ENCODE measurements at places on chromosomes 6 and 20.

- DNase-seq = no peak
These were observed 83.0 kb upstream of the FAM184A start for GRCh38 chr6:119161438-119161837.

- DNase-seq = no peak
These were observed 83.0 kb downstream of the YTHDF1 start for GRCh38 chr20:63132715-63133471.

GRCh38 chr6:22880686-22881433, 311.5 kb downstream of the HDGFL1 start:
- no peak for DNase-seq

DNA sequence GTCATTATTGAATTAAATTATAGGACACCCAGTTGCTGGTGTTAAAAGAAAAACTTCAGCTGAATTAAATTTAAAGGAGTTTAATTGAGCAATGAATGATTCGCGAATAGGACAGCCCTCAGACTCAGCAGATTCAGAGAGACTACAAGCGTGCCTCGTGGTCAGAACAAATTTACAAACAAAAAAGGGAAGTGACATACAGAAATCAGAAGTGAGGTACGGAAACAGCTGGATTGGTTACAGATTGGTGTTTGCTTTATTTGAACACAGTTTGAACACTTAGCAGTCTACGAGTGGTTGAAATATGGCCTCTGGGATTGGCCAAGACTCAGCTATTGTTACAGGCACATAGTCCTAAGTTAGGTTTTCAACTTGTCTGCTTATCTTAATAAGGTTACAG, 25.8 kb upstream of the TNFRSF21 start:
- no peak for DNase-seq

DNA sequence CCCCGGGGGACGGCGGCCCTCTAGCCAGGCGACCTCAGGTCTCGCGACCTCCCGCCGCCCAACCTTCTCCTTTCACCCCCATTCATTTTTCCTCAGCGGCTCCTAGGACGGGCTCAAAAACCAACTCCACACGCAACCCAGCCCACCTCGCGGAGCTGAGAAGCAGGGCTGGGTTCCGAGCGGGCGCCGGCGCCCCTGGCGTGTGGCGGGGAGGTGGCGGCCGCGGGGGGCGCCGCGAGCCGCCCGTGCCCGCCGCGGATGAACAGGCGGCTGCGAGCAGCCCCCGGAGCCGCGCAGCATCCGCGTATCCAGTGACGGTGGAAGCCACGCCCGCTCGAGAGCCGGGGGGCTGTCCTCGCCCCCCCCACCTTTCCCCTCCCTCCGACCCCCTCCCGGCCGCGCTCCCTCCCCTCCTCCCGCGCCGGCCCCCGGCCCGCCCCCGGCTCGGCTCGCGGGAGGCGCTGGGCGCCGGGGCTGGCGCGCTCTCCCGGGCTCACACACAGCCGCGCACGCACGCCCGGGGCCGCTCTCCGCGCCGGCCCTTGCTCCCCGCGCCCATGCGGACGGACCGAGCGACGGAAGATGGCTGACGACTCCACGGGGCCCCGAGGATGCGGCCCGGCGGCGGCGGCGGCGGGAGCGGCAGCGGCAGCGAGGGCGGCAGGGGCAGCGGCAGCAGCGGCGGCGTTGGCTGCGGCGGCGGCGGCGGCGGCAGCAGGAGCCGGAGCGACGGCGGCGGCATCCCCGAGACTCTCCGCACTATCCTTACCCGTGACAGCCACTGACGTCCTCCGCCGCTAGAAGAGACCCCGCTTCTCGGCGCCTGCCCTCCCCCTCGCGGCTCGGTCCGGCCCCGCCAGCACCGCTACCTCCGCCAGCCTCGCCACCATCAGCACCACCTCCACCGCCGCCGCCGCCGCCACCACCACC, at the start of gene SOBP:
TSS of gene SOBP (plus strand) at position 482 of the 930 bp plus-strand sequence. CDS start 500 bp downstream, outside the sequence.
- no peak for DNase-seq

- DNase-seq = no peak
These were observed 50.1 kb downstream of the NUP153 start for GRCh38 chr6:17656644-17657043.

DNA sequence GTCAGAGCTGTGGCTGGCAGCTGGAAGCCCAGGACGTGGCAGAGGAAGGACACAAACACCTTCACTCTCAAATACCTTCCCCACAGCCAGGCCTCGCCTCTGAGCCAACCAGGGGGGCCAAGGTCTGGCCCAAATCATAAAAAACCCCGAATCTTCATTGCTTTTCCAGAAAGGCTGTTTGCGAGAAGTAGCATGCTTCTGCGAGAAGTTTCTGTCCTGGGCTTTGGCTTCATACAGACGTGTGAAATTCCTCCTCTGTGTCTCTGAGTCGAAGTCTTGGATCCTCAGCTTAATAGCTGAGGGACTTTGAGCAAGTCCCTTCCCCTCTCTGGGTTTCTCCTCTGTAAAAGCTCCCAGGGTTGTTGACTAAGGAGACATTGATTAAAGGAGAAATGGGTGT, 63.0 kb downstream of the CHMP4B start:
- DNase-seq = no peak

- no peak for DNase-seq
These were observed 122.2 kb downstream of the COL19A1 start for GRCh38 chr6:69988458-69989126.

DNA sequence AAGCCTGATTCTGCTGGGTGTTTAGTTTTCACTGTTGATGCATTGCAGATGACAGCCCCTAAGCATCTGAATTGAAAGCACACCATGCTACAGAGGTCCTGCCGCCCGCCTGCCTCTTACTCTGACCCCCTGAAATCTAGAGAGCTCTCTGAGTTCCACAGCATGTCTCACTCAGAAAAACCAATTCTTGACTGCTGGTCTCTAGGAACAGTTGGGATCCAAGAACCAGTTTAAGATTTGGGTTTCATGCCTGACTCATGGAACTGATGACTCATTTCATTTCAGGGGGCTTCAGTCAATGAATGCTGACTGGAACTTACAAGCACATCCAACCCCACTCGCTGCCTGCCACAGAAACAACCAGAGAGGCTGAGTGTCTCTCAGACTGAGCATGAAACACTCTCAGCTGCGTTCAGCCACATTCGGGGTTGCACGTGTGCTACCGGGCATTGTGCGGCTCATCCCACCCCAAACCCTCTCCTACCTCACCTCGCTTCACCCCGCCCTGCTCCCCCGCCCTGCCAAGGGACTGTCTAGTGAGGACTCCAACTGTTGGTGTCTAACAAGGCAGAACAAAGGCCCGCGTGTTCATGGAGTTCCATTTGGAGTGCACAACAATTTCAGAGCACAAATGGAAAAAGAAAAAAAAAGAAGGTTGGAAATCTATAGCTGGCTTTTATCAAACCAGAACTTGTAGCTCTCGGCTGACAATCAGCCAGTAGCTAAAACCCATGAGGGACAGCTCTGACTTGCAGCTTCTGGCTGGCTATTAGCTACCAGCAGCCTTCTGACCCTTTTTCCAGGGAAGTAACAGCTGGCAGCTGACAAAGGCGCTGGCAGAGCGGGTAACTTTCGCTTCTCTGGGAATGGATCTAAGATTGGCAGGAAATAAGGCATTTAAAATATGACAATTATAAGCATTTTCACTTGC, 20.0 kb upstream of the TRAF3IP2 start:
- no peak for DNase-seq

- no peak for DNase-seq
These were observed 803.7 kb downstream of the GRIK2 start for GRCh38 chr6:102197211-102197610.

- DNase-seq = no peak
These were observed 90.9 kb downstream of the GJA10 start for GRCh38 chr6:89984926-89985750.

DNA sequence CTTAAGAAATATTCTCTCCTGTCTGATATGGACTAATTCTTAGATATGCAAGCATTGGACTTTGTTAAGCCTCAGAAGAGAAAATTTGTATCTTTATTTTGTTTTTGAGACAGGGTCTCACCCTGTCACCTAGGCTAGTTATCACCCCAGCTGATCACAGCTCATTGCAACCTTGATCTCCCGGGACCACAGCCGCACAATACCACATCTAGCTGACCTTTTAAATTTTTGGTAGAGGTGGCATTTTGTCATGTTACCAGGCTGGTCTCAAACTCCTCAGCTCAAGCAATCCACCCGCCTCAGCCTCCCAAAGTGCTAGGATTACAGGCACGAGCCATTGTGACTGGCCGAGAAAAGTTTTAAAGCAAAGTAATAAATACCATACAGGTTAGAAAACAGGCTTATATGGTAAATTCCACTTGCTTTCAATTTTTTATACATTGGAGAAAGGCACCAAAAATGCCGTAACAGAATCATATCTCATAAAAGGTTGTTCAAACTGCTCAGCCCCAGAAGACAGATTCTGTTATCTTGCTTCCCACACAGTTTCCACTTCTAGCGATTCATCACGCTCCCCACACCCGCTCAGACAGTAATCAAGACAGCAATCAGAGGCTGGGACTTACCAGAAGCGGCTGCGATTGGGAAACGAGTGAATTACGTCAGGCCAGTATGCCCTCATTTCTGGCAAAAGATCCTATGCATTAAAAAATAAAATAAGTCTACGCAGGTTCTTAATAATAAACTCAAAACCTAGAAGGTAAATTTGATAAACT, 13.8 kb downstream of the RNASET2 start:
- DNase-seq = no peak

DNA sequence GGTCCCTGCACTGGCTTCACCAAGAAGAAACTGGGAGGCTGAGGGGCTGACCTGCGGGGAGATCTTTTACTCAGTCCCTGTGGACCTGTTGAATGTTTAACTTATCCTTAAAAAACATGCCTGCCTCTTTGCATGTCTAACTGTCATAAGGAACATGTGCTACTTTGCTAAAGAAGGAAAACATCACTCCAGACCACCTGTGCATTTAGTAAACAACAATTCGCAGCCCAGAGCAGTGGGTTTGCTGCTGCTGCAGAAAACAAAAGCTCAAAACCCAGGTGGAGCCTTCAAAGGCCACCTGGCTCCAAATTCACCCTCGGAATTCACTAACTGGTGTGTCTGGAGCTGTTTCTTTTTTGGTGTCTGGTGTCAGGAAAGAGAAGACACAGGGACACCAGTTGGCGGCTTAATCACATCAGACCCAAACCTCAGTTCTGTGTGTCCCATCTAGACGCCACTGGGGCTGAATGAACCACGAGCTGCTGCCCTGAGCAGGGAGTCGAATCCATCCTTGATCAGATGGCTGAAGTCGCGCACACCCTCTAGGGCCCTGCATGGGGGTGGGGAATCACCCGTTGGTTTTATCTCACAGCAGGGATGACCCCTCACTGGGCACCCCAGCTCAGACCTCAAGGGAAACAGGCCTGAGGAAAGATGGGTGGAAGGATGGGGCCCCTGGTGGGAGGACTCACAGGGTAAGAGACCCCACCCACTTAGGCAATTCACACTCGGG, 344.3 kb downstream of the PREX1 start:
- no peak for DNase-seq

DNA sequence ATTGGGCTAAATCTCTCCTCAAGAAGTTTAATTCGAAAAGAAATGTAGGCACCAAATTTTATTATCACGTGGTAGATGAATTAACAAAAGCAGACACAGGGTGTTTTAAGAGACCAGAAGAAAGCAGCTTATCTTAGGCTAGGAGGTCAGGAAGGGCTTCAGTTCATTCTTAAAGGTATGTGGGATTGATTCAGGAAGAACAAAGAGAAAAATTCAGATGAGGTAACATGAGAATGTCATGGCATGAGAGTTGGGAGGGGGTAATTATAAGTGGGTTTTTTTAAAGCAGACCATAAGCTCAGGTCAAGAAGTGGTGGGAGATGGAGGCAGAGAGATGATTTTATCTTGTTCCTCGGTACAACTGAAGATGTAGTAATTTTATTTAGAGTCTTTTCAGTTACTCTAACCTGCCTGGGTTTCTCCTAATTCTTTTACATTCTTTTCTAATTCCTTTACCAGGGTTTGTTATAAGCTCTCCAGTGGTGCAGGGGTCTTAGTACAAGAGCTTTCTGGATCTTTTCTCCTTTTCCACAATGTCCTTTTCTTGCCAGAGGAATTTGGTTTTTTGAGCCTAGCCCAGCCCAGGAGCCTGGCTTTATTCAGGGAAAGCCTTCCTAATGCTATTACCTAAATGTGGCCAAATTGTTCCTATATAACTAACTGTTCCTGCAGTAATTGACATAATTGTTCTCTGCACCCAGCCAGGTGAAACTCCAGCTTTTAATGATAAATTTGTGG, 474.1 kb upstream of the BTBD3 start:
- no peak for DNase-seq

DNA sequence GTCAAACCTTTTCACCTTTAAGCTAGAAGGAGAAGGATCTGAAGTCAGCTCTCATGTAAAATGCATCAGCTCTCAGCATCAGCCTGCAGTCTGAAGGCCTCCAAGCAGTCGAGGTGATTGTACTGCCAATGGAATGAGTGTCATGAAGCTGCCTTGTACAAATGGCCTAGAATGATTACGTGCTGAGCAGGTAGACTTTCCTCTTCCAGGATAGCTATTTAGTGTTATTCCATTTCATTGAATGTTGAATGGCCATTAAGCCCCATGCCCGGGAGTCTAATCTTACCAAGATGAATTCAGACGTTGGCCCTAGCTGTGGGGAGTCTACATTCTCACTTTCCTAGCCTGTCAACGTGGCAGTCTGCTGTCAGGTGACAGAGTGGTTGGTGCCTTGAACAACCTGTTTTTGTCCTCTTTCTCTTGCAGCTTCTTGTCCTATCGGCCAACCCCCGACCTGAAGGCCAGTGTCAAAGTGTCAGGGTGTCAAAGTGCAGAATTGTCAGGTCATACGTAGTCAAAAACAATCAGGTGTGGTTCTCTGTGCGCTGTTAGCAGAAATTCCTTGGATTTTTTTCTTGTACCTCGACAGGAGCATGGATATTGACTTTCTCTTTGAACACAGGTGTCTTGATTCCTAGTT, 95.2 kb upstream of the TIAM2 start:
- no peak for DNase-seq

Measured in NT2/D1 (cell line).